ENCODE measurements at places on chromosomes 1 and 21.

DNA sequence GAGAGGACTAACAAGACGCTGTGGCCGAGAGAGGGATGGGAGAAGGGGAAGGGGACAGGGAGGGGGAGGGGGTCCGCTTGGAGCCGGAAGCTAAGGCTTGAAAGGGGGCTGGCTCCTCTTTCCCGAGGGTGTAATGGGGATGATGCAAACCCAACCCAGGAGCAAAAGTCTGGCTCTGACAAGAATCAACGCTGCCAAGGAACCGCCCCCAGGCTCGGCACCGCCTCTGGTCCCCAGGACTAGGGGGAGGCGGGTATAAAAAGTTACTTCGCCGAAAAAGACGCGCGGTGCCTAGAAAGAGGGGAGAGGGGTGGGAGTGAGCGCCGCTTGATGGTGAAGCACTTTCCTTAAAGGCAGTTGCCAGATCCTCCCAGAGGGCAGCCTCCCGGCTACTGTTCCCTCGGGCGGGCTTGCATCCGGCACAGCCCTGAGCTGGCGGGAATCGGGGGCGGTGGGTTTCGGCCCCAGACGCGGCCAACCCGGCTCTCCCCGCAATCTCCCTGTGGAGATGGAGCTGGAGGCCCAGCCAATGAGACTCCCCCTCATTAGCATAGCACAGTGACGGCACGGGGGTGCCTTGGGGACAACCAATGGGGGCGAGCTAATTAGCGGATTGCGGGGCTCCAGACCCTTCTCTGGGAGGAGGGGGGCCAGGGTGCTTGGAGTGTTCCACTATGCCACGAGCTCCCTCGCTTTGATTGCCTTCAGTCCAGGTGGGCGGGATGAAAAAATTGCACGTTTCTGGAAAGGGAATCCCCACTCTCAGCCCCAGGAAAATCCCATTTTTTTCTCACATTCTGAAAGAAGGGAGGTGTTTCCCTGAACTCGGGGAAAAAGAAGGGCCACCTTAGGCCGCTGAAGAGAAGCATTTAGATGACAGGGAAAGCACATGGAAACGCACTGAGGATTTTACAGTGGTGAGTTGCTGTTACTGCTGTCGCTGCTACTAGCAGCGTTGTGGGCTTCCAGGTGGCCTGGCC, at the start of gene KCNT2:
Gene KCNT2, minus strand, starts transcription at position 51 of the 980 bp plus-strand sequence. CDS start 131 bp downstream, outside the sequence.
- peak; percentile 91 for DNase-seq

- peak; percentile 20 for DNase-seq
Observed at GRCh38 chr21:45542667-45543370, 579 bp upstream of the SLC19A1 start.

DNA sequence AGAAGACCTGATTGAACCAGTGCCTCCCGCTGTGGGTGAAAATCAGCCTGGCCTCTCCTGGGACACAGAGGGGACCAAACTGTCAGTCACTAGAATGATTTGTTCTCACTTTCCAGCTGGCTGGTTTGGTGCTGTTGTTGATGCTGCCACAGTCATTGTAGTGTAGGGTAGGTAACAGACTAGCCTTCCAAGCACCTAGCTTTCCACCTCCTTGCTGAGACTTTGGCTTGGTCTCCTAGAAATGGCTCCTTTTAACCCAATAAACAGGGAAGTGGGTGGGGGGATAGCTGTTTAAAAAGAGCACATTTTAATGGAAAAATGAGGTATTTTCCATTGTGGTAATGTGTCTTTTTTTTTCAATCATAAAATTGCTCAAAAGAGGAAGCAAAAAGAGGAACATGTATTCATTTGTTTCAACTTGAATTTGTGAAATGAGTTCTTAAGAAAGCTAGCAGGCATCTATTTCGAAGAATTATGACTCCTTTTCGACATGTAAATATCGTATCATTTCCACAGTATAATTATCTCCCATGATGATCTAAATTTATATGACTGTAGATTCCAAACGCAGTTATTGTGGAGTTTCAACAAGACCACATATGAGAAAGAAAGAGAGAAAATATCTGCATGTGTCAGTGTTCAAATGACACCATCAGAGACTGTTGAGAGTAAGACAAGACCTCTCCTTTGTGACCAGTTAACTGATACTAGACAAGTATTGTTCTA, 190.1 kb downstream of the HLX start:
- no peak for DNase-seq

DNA sequence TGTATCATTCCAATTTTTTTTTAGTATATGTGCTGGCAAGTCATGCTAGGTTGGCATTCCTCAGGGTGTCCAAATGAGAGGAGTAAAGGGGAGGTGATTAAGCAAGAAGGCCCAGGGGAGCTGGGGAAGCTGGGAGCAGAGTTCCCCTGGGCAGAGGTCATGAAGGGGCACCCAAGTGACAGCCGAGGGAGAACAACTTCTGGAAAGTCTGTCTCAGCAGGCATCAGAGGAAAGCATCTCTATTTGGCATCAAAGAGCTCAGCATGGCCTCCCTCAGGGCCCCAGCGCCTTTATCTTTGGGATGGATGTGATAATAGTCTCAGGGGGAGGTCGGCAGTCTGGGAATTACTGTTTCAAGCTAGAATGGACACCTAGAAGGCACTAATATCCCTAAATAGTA, 5.0 kb upstream of the ENO1 start:
- no peak for DNase-seq

DNA sequence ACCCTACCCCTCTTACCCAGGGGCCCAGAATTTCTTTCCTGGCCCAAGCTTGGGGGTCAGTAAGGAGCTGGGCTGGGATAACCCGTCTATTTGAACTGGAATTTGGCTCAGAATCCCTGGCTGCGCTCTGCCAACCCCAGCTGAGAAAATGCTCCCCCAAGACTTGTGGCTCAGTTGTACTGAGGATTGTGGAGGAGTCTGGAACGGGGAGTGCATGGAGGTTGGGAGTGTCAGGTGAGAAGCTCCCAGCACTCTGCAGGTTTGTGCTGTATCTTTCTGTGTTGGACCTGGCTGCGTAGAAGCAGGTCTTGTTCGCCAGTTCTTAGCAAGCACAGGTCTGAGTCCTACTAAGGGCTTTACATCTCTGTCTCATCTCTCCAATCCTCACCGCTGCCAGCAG, 1.6 kb downstream of the TCEA3 start:
- peak; percentile 36 for DNase-seq

- DNase-seq = peak; percentile 96
Observed at GRCh38 chr1:222772996-222773379, 36.0 kb downstream of the FAM177B start.
